Right cardiac atrium (tissue), 5 donors: ENCODE measurements at places on chromosomes 3 and 15. TPM values are rescaled to one million over a fixed set of nuclear protein-coding genes. Genes with fewer than 3 reads are reported as not detected.

RETNLB gene
- not detected for total RNA-seq

ITIH4 gene
- total RNA-seq: 5.7 TPM

PP2D1 gene
- total RNA-seq: not detected

IQCF5 gene
- total RNA-seq: not detected
